H7 (cell line): ENCODE measurements at places on chromosomes 12 and 14. TPM values are rescaled to one million over a fixed set of nuclear protein-coding genes. Genes with fewer than 3 reads are reported as not detected.

DNA sequence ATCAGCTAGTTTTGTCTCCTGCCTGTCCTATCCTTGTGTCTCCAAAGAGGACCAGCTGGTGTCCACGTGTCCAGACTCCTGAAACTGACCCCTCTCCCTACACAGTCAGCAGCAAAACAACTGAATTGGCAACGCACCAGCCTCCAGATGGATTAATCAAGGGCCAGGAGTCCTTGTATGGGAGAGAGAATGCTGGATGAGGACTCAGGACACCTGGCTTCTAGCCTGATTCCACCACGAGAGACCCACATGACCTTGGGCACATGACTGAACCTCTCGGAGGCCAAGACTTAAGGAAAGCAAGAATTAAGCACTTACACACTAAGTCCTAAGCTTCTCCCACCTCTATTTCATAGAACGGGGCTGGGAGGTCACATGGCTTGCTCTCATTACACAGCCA, 60.4 kb upstream of the CMKLR1 start:
- DNase-seq, result no peak

- DNase-seq, result peak; percentile 74
Observed at GRCh38 chr12:6605421-6606330, 1.5 kb downstream of the CHD4 start.

- no peak for DNase-seq
Observed at GRCh38 chr14:75835156-75835725, 146.6 kb downstream of the TGFB3 start.

DNA sequence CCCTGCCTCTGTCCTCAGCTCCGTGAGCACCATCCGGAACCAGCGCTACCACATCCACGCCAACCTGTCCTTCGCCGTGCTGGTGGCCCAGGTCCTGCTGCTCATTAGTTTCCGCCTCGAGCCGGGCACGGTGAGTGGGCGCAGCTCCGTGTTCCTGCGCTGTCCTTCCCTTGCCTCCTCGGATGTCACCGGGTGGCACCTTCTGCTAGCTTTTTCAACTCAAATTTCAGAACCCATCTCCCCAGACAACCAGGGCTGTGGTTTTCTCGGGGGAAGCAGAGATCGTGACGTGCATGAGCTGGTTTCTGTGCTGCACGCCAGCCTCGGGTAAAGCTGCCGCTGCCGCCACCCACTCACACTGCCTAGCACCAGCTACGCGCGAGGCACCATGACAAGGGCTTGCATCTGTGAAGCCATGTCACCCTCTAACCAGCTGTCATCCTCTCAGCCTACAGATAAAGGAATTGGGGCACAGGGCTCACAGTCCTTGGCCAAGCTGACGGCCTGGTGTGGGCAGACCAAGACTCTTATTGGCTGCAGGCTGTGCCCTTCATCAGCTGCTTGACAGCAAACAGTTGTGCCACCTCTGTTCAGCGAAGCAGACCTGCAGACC, 152.1 kb downstream of the ADGRD1 start:
- no peak for DNase-seq

GRCh38 chr14:53047307-53048069, 96.6 kb upstream of the FERMT2 start:
- DNase-seq, result no peak

- no peak for DNase-seq
Observed at GRCh38 chr12:109968032-109968420, 28.1 kb downstream of the GIT2 start.

DNA sequence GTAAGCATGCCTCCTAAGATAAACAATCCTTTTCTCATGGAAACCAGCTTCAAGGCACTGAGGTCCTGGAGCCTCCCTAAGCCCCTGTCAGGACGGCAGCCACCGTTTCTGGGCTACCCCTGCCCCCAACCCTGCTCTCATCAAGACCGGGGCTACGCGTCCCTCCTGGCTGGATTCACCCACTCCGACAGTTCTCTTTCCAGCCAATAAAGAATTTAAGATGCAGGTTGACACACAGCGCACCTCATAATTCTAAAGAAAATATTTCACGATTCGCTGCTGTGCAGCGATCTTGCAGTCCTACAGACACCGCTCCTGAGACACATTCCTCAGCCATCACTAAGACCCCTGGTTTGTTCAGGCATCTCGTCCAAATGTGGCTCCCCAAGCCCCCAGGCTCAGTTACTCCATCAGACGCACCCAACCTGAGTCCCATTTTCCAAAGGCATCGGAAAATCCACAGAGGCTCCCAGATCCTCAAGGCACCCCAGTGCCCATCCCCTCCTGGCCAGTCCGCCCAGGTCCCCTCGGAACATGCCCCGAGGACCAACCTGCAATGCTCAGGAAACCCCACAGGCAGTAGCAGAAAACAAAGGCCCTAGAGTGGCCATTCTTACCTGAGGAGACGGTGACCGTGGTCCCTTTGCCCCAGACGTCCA, 336.3 kb downstream of the TMEM121 start:
- DNase-seq, result no peak

- DNase-seq, result no peak
Observed at GRCh38 chr12:77407931-77408330, 342.6 kb upstream of the E2F7 start.

FLRT2 gene
- 8.6 and 10.8 TPM in 2 replicates for total RNA-seq

KRT85 gene
- total RNA-seq, result not detected in 2 replicates

FZD10 gene
- total RNA-seq, result 14.1 and 20.2 TPM in 2 replicates

SYT1 gene
- total RNA-seq, result 11.7 and 16.9 TPM in 2 replicates

PIK3C2G gene
- not detected in 2 replicates for total RNA-seq

PLBD1 gene
- 42.1 and 43.8 TPM in 2 replicates for total RNA-seq

TCHP gene
- total RNA-seq, result 13.3 and 16.4 TPM in 2 replicates

DNAJC22 gene
- total RNA-seq, result 0.15 and 0.35 TPM in 2 replicates

RNASE3 gene
- not detected in 2 replicates for total RNA-seq

EPYC gene
- total RNA-seq, result not detected in 2 replicates

ATF7 gene
- total RNA-seq, result 7.1 and 9.8 TPM in 2 replicates
